ENCODE measurements at places on chromosomes 7 and 10.

DNA sequence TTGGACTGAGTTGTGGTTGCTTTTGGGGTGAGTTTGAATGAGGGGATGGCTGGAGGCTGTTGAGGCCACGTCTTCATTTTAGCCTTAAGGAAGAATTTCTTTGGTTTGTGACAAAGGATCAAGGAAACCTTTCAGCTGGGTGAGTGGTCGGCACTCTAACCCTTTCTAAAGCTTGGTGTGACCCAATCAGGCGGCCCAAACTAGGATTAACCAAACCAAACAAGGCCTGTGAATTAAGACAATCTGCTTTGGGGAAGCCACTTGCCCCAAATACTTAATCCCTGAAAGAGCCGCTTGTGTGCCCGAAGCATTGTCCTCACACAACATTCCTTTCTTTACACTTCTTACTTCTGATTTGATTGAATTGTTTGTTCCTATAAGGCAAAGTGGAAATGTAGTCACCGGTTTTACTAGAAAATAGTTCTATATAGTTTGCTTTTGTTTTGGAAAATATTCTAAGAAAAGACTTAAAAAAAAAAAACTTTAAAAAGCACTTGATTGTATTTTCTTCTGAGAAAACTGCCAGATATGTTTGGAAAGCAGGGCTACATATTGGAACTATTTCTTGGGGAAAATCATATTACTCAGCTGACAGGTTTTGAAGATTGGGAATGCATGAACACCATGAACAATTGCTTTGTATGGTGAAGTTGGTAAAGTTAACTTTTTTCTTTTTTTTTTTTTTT lies 272.4 kb upstream of the BMPER start:
- H3K4me1 ChIP-seq = peaks cover 2% of the 10 kb centered on the region
- no peak overlapping the region for H3K27ac ChIP-seq
- no peaks in the 10 kb centered on the region for H3K36me3 ChIP-seq
- no peaks in the 10 kb centered on the region for H3K27me3 ChIP-seq
- H3K4me3 ChIP-seq = no peak overlapping the region
- DNase-seq = no peak

GRCh38 chr7:142646386-142647140 lies 102.7 kb upstream of the PRSS1 start:
- H3K36me3 ChIP-seq = no peaks in the 10 kb centered on the region
- H3K27me3 ChIP-seq = 0 out of 3 replicates have a peak, but pooled peaks cover 4% of the 10 kb centered on the region
- no peak overlapping the region for H3K27ac ChIP-seq
- no peak for DNase-seq

- H3K27me3 ChIP-seq = no peaks in the 10 kb centered on the region
- H3K4me1 ChIP-seq = no peaks in the 10 kb centered on the region
- no peak overlapping the region for H3K27ac ChIP-seq
Observed at GRCh38 chr10:13338390-13339110, 9.5 kb downstream of the SEPHS1 start.

DNA sequence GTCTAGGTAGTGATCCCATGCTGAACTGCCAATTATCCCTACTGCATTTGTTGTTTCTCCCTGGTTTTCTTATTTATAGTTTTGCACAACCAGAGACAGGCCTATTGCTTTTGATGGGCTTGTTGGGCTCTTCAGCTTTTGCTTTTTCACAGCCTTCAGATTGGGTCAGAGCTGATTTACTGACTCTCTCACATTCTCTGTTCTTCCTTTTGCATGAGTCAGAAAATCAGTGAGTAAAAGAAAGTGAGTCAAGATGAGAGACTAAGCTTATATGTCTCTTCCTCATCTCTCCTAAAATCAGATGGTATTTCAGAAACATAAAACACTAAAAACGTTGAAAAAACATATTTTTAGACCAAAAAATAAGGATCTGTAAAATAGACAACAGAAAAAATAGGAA lies 1135.4 kb downstream of the XPNPEP1 start:
- no peaks in the 10 kb centered on the region for H3K36me3 ChIP-seq
- H3K27me3 ChIP-seq = no peaks in the 10 kb centered on the region
- H3K27ac ChIP-seq = no peak overlapping the region
- H3K4me3 ChIP-seq = no peak overlapping the region
- H3K4me1 ChIP-seq = no peaks in the 10 kb centered on the region
- DNase-seq = no peak
